ENCODE measurements at places on chromosomes 7 and 10. TPM values are rescaled to one million over a fixed set of nuclear protein-coding genes. Genes with fewer than 3 reads are reported as not detected.

GRCh38 chr10:116263870-116264655, 8.9 kb downstream of the GFRA1 start:
- DNase-seq: no peak

DNA sequence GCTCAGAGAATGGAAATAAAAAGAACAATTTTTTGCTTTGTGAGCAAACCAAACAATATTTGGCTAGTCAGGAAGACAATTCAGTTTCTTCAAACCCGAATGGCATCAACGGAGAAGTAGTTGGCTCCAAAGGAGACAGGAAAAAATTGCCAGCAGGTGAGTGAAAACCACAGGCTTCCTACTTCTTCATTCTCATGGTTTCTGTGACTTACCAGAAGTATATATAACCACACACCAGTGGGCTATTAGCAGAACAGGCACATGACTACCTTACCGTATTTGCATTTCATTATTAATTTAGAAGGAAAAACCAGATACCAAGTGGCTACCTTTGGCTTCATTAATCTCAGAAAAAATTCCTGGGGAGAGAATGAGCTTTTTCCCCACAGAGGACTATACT, 8.8 kb downstream of the TDRD1 start:
- no peak for DNase-seq

- no peak for DNase-seq
These were observed 31.1 kb upstream of the RSBN1L start for GRCh38 chr7:77665161-77665560.

The PAPSS2 gene
- 16.9 TPM for total RNA-seq

The PLCE1 gene
- 3.9 TPM for total RNA-seq

The OR2A1 gene
- total RNA-seq: not detected
